ENCODE measurements at places on chromosomes 5 and 9.

DNA sequence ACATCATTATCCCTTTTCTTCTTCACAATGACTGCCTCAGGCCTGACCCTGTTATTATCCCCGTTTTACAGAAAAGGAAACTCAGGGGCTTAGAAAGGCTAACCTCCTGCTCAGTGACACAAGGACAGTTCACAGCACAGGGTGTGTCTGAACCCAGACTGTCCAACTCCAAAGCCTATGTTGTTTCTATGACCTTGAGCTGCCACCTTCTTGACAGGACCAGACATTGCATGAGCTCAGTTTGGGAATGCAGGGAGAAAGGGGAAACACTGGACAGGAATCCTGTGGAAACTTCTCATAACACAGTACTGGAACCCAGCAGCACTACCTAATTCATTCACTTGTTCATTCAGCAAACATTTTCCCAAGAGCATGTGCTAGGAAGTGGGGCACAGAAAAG is 472.8 kb downstream of the CDK5RAP2 start:
- H3K27me3 ChIP-seq = peaks cover 2% of the 10 kb centered on the region
- no peak for DNase-seq
- H3K27ac ChIP-seq = no peak overlapping the region
- H3K4me3 ChIP-seq = no peak overlapping the region
- H3K36me3 ChIP-seq = no peaks in the 10 kb centered on the region

GRCh38 chr9:28792716-28793115 is 1219.4 kb upstream of the C9orf72 start:
- H3K4me3 ChIP-seq = no peak overlapping the region
- no peak overlapping the region for H3K27ac ChIP-seq
- no peaks in the 10 kb centered on the region for H3K4me1 ChIP-seq
- DNase-seq = no peak
- H3K36me3 ChIP-seq = no peaks in the 10 kb centered on the region

GRCh38 chr9:87336914-87337333 is 160.7 kb upstream of the DAPK1 start:
- H3K4me3 ChIP-seq = no peak overlapping the region
- H3K27me3 ChIP-seq = peaks cover 27% of the 10 kb centered on the region
- DNase-seq = no peak

DNA sequence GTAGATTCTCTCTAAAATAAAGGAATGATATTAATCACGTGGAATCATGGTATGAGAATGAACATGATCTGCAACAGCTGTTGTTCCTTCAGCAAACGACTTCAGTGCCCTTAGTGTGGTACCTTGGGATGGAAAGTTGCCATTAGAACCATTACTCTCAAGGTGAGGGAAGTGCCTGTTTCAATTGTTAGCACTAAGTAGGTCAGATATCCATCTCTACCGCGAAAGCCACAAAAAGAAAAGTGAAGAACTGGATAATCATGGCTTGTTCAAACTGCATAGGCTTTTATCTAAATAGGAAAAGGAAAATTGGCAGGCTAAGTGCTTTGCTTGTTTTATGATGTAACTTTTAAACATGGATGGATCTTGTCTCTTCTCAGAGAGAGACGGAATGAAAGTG is 380.7 kb downstream of the MRPS30 start:
- H3K4me3 ChIP-seq = no peak overlapping the region
- no peaks in the 10 kb centered on the region for H3K27me3 ChIP-seq
- no peak for DNase-seq
- H3K27ac ChIP-seq = no peak overlapping the region
- no peaks in the 10 kb centered on the region for H3K4me1 ChIP-seq

DNA sequence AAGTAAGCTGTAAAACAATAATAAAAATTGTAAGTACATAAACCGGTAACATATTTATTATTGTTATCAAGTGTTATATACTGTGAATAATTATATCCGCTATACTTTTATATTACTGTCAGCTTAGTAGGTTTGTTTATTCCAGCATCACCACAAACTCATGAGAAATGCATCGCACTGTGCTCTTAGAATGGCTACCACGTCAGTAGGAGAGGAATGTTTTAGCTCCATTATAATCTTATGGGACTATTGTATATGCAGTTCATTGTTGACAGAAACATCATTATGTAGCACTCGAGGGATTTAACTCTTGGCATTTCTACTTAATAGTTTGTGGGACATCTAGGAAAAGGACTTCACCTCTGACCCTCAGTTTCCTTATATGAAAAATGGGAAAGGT is 16.4 kb downstream of the SLC12A2 start:
- peaks cover 15% of the 10 kb centered on the region for H3K36me3 ChIP-seq
- H3K27me3 ChIP-seq = no peaks in the 10 kb centered on the region
- H3K4me1 ChIP-seq = no peaks in the 10 kb centered on the region
- H3K4me3 ChIP-seq = no peak overlapping the region

- H3K4me3 ChIP-seq = peak overlapping the region; percentile 16
- H3K27me3 ChIP-seq = no peaks in the 10 kb centered on the region
- H3K27ac ChIP-seq = peak overlapping the region; percentile 96
Measured at GRCh38 chr9:89474939-89475338, 23.0 kb downstream of the SEMA4D start.

Data from activated T-helper 1 cell treated with anti-CD3 and anti-CD28 coated beads, Interleukin-12 subunit alpha, Interleukin-12 subunit beta, Interleukin-2, Interleukin-4 antibody, amounts not matched to agents 30 ng/mL and 10 ng/mL and 1 ng/mL, durations not matched to agents 14 hours and 24 hours and 36 hours (primary cell).